Prostate gland (tissue), 2 donors: ENCODE measurements at places on chromosomes 13 and 19.

DNA sequence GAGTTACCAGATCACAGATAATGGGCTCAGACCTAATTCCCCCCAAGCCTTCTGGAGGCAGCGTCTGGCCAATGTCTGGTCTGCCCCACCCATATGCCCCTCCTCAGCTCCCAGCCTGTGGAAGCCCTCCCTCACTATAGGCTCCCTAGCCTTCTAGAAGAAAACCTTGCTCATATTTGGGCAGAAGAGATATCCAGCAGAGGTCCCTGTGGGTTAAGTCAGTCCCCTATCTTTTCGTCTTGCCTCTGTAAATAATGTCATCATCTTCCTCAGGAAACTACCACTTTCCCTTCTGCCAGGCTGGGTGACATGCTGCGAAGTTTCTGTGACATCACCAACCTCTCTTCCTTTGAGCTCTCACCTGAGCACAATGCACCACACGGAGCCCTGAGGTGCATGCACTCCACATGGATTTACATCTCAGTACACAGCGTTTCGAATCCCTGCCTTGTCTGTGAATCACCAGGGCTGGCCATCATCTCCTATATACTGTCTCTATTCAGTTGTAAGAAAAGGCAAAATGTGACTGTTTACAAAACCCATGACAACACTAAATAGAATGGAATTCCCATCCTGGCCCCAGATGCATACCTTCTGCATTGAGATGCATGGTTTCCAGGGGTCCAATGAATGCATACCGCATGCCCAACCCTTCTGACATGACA lies 112.8 kb downstream of the CRYL1 start:
- no peak for DNase-seq

DNA sequence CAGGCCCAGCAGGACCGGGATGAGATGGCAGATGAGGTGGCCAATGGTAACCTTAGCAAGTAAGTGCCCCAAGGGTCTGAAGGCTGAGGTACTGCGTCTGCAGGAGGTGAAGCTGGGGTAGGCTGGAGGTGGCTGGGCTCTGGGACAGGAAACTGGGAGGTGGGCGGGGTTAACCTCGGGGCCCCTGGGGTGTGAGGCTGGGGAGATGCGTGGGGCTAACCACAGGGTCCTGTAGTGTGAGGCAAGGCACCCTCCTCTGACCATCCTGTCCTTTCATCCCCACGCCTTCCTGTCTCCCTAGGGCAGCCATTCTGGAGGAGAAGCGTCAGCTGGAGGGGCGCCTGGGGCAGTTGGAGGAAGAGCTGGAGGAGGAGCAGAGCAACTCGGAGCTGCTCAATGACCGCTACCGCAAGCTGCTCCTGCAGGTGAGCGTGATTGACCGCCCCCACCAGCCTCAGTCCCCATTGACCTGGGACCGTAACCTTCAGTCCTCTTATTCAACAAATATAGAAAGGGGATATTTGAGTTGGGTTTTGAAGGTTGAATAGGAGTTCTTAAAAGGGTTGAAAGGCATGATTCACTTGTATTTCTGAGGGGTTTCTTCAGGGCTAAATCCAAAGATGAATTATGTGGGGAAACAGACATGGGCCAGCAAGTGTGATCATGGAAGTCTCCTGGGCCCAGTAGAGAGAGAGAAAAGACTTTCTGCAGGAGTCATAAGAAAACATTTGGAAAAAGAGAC lies 35.7 kb downstream of the KCNC3 start:
- DNase-seq = no peak

GRCh38 chr19:46878613-46879375 lies 18.0 kb downstream of the ARHGAP35 start:
- no peak for DNase-seq

DNA sequence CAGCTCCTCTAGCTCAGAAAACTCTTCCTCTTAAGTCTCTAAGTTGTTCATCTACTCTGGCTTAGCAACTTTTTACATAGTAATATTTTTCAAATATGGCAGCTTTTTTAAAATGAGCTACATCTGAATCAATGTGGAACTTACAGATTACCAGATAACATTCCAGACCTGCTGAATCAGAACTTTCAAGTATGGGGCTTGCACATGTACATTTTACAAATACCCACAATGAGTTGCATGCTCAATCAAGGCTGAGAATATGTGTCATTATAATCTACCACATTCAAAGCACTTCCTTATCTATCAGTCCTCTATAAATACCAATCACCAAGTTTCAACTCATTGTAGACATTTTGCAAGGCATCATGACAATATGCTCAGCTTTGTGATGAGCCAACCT lies 383.1 kb downstream of the FGF14 start:
- DNase-seq = no peak

- DNase-seq = no peak
Measured at GRCh38 chr19:47661161-47661560, 52.1 kb upstream of the EHD2 start.

DNA sequence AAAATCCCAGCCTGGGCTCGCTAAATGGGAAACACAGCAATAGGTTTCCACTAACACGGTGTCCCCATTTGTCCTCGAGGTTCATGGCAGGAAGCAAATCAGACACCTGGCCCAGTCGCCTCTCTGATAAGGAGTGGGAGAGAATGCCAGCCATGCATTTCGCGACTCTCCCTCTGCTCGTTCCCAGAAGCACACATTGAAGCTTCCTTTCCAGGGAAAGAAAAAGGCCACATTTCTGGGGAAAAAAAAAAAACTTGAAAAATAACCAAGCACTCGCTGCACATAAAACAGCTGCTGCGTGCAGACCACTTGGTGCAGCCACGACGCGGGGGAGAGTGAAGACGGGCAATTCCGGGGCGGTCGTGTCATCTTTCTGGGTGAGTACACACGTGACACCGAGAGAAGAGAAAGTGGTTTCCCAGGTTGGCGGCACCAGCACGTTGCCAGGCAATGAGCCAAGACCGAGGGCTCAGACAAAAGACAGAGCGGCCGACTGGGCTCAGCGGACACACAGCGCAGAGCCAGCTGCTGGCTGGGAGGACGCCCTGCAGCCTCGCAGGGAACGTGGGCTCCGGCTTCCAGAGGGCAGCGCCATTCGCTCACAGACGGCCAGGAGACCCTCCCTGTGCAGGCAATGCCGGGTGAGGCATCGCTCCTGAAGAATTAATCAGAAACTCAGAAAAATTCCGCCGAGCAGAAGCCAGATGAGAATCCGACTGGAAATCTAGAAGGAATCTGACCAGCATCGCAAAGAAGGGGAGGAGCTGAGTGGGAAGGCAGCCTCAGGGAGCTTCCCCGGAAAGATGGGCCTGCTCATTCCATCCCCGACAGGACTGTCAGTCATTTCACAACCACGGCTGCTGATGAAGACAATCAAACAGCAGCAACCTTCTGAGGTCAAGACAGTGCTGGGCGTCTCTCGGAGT lies 83.2 kb upstream of the IRS2 start:
- peak; percentile 36 for DNase-seq

DNA sequence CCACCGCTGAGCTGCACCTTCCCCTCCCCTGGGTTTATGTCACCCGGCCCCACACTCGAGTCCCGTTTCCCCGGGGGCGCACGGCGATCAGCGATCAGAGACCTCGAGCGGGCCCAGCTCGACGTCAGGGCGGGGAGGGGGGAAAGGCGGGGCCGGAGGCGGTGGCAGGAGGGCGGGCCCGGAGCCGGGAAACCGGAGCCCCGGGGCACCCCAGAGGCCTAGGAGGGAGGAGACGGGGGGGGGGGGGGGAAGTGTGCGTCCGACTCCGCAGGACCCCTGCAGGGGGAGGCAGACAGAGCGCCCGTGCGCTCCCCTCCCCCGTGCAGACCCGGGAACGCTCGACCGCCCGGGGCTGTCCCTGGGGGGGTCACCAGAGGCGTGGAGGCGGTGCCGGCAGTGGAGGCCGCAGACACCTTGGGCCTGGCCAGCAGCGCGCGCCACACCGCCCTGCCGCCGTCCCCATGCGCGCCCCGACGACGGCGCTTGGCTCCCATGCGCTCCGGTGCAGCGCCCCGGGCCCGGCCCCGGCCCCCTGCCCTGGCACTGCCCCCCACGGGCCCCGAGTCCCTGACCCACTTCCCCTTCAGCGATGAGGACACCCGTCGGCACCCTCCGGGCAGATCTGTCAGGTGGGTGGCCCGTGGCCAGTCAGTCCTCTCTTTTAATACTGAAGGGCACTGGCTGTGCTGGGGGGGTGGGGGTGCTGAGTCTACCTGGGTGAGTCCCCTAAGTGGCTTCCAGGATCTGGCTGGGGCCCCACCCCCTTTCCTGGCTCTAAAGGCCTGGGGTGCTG lies 11.8 kb downstream of the PDE4A start:
- DNase-seq = peak; percentile 41

- DNase-seq = no peak
Measured at GRCh38 chr19:4776436-4777211, 14.9 kb upstream of the FEM1A start.

GRCh38 chr13:68046903-68047302 lies 816.8 kb upstream of the PCDH9 start:
- no peak for DNase-seq
